ENCODE measurements at places on chromosomes 6 and 20. TPM values are rescaled to one million over a fixed set of nuclear protein-coding genes. Genes with fewer than 3 reads are reported as not detected.

DNA sequence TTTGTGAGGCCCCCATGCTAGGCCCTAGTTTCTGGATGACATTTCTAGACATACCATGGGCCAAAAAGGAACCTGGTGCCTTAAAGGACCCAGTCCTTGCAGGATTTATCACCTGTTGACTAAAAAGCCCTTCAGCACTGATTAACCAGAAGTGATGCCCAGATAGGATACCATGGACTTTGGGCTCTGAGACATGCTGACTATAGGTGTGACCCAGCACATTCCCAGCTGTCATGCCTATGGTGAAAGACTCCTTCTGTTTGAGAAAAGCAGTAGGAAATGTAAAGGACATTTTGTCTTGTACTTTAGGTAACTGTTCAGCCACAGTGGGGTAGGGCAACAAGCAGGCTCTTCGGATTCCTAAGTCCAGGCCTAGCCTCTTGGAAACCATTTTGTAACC is 724.2 kb downstream of the CD109 start:
- DNase-seq: no peak

DNA sequence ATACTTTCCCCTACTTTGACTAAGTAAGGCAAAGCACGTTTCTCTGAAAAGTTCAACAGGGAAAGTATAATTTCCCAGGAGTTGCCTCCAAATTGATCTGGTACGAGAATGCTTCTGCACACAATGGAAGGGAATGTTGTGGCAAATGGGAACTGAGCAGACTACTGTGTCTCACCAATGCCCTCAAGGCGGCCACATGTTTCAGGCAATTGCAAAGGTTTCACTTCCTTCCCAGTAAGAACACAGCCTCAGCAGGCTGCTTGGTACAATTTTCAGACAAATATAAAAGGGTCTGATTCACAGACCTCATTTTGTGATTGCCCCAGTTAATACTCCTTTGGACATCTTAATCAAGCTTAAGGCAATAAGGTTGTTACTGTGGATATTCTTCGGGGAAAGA is 71.2 kb downstream of the KIAA0319 start:
- no peak for DNase-seq

- DNase-seq: peak; percentile 51
These were observed 18.3 kb downstream of the CPNE5 start for GRCh38 chr6:36820700-36821580.

GRCh38 chr6:81749707-81750106 is 2.8 kb downstream of the TENT5A start:
- no peak for DNase-seq

GRCh38 chr6:5860849-5861248 is 145.9 kb downstream of the NRN1 start:
- DNase-seq: no peak

- DNase-seq: no peak
These were observed 17.6 kb upstream of the SNAI1 start for GRCh38 chr20:49964964-49965780.

DNA sequence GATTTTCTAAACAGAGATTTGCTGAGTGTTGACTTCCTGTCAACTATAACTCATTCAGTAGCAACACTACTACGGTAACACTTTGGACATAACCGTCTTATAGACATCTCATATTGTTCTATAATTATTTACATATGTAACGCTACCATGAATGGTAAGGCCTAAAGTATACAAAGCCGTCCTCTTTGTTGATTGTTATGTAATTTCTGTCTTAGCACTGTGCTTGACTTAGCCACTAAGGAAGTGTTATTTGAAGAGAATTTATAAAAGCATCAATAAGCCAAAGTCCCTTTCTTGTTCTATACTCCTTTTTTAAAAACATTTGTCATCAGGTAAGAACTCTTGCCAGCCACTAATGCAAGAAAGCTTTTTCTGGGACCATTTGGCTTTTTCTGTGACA is 240.6 kb downstream of the MEI4 start:
- DNase-seq: no peak

GRCh38 chr6:151004383-151005024 is 139.0 kb downstream of the MTHFD1L start:
- peak; percentile 96 for DNase-seq

DNA sequence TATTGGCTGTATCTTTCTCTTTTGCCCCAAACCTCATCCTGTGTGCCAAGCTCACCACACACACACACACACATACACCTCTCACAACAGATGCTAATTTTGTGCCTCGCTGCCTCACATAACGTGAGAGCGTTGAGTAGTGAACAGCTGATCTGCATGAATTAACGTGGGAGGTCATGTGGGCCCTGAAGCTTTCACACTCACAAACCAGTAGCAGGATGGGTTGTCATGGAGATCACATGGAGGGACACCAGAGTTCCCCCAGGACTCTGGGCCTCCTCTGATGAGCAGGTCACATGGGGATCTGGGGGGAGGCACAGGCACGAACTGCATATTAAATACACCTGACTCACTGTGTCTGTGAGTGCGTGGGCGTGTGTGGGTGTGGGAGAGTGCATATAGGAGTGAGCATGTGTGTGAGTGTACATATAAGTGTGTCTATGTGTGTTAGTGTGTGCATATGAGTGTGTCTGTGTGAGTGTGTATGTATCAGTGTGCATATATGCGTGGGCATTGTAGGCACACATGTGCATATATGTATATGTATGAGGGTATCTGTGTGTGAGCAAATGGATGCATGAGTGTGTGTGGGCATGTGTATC is 62.7 kb upstream of the SULF2 start:
- no peak for DNase-seq

- DNase-seq: no peak
These were observed 216.6 kb downstream of the HIVEP2 start for GRCh38 chr6:142728364-142728763.

GRCh38 chr6:160962835-160963623 is 28.5 kb upstream of the MAP3K4 start:
- no peak for DNase-seq

DNA sequence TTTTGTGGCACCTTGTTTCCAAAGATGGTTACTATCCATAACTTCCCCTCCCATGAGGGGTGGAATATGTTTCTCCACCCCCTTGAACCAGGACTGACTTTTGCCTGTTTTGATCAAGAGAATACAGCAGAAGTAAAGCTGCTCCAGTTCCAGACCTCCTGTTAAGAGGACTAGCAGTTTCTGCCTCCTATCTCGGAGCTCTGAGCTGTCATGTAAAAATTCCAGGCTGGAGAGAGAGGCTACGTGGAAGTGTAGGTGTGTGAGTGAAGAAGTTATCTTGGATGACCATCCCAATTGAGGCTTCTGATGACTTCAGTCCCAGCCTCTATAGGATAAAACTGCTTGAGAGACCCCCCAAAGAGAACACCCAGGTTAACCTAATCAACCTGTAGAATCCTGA is 511.7 kb upstream of the IMPG1 start:
- no peak for DNase-seq

DNA sequence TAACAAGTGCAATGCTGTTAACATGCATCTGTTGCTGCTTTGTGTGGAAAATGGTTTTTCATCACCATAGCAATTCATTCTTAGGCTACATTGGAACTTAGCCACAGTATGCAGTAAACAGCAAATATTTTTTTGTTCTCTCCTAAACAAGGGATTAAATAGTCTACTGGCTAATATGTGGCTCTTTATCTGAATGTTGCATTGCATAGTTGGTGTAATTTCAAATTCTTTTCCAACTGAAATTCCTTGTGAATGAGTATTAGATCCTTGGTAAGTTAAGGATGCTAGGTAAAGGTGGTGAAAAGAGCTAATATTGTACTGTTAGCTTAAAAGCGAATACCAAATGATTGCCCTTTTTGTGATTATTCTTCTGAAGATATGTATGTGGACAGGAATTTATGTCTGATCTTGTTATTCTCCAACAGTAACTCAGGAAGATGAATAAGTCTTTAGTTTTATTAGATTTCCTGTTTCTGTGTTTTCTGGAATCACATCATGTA is 958 bp downstream of the MLIP start:
- DNase-seq: peak; percentile 47

GRCh38 chr6:85360794-85361642 is 88.9 kb upstream of the NT5E start:
- peak; percentile 97 for DNase-seq

Gene PROKR2
- total RNA-seq: not detected

Gene TLDC2
- not detected for total RNA-seq

Gene ADAM33
- total RNA-seq: 3.0 TPM

Gene COL11A2
- total RNA-seq: 1.3 TPM

Gene COL10A1
- total RNA-seq: not detected

Gene TBC1D22B
- total RNA-seq: 10.8 TPM

Gene SLC2A10
- 12.7 TPM for total RNA-seq
